ENCODE measurements at places on chromosomes 2 and 18. TPM values are rescaled to one million over a fixed set of nuclear protein-coding genes. Genes with fewer than 3 reads are reported as not detected.

DNA sequence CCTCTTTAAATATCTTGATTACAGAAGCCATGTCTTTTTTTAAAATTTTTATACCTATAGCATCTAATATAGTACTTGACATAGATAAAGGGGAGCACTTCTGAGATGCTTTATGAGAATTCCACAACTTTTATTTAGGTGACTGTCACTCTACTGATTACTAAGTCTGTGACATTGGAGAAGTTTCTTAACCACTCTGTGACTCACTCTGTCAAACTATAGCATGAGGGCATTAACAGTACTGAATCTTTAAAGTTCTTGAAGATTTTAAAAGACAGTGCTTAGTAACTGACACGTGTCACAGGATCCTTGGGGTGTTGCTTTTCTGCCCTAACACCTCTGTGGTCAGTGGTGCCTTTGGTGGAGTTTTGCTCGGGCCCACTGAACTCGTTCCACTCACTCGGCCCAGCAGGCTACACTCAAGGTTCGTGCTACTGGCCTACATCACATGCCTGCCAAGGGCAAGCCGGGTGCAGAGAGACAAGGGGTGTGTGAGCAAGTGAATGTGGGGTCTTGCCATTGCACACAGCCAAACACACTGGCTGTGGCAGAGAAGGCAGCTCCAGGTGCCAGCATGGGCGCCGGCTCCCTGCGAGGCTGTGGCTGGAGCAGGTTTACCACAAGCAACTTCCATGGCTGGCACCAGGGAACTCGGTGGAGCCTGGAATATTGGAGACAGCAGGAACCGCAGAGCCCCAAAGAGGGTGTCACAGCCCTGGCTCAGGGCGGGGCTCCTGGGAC, 734.0 kb upstream of the CDH7 start:
- no peak for DNase-seq

- DNase-seq: no peak
Observed at GRCh38 chr2:8388781-8389180, 293.1 kb upstream of the ID2 start.

GRCh38 chr2:136765256-136766072, at the start of gene THSD7B:
Gene THSD7B (plus strand): TSS chr2:136765545. CDS start chr2:136882179, 116,634 bp downstream.
- no peak for DNase-seq

- DNase-seq: no peak
Observed at GRCh38 chr2:43622931-43623451, 14.1 kb upstream of the PLEKHH2 start.

DNA sequence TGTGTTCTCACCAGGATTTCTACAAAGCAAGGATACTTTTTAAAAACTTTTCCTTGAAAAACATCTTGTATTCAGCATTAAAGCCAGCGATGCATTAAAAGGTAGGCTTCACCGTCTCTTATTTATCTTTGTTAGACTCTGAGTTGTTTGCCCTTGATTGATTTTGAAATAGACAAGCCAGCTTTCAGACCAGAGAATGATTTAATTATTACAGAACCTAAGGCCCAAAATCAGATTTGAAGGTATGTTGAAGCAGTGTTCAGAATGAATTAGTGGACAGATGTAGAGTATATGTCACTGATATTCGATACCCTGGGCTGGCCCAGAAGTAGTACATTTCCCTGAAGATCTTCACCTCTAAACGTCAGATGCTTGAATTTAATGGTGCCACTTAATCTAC, 136.4 kb downstream of the THSD7B start:
- DNase-seq: no peak

DNA sequence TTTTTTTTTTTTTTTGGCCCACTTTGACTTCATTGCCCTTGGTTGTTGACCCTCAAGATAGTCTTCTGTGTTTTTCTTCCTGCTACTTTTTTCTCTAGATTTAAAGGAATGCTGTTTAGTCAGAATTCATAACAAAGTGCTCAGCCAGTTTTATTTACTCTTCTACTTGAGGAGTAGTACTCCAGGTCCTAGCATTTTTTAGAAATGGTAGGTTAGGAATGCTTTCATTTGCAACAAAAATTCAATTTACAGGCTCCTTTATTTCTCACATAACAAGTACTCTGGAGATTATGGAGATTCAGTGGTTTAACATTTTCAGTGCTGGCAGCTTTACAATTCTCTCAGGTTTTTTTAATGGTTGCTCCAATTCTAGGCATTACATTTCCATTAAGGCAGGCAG, 58.2 kb downstream of the KIAA1328 start:
- DNase-seq: no peak

GRCh38 chr2:175755169-175755568, 246.9 kb downstream of the LNPK start:
- DNase-seq: no peak

- no peak for DNase-seq
Observed at GRCh38 chr18:58542426-58543159, 86.3 kb downstream of the ALPK2 start.

DNA sequence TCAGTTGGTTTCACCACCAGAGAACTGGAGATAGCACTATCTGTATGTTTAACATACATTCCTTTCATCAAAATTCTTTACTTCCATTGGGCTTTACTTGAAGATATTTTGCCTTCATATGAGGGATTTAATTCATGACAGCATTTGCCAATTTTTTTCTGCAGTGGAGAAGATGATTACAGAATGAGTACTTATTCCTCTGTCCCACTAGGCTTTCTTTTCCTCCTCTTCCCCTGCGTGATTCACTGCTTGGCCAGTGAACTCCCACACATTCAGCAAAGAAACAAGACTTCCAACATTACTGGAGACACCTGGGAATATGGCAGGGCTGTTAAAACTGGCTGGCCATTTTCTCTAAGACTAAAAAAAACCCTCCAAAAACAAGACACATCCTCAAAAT, 425.8 kb upstream of the KCNH7 start:
- no peak for DNase-seq

- no peak for DNase-seq
Observed at GRCh38 chr2:157835425-157835824, 40.7 kb downstream of the ACVR1 start.

GRCh38 chr2:106296182-106296815, 102.2 kb upstream of the UXS1 start:
- no peak for DNase-seq

Gene LRATD1
- polyA plus RNA-seq: 0.11 TPM

Gene MOCOS
- 12.5 TPM for polyA plus RNA-seq

Gene SCLY
- 7.7 TPM for polyA plus RNA-seq

Gene HOXD9
- polyA plus RNA-seq: 1.7 TPM

Gene ASB18
- not detected for polyA plus RNA-seq

Gene ATF2
- polyA plus RNA-seq: 60.6 TPM
